ENCODE measurements at places on chromosomes 3 and 15.

- DNase-seq = no peak
Observed at GRCh38 chr15:68492855-68493254, 60.9 kb upstream of the ITGA11 start.

- no peak for DNase-seq
Observed at GRCh38 chr3:59609657-59610348, 560.0 kb upstream of the CFAP20DC start.

DNA sequence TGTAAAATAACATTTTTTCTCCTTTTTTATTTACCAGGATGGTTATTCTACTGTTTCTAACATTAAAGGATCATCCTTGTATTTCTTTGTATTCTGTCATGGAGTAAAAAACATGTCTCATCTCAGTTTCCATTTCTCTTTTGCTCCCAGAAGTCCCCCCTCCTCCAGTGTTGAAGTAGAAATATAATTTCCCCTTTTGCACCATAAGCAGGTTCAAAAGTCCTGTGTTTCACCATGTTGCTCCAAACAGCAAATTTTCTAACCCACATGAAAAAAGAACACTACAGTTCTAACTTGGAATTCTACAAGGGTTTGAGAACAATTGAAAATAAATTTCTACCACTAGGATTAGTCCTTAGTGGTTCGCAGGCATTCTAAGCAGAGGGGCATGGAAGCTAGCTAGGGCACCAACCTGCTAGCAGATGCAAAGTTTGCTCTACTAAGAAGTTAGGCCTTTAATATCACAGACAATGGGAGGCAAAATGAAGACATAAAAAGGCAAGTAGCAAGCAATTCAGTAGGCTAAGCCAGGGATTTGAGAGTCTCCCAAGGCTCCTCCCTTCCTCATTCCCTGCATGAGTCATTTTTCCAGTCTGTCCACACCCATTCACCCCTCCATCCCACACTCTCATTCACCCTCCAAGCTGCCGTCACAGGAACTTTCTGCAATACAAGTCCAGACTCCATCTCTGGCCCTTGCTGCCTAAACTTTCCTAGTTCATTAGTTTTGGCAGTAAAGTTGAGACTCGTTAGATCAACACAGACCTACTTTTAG lies 2.3 kb upstream of the MBNL1 start:
- DNase-seq = no peak

DNA sequence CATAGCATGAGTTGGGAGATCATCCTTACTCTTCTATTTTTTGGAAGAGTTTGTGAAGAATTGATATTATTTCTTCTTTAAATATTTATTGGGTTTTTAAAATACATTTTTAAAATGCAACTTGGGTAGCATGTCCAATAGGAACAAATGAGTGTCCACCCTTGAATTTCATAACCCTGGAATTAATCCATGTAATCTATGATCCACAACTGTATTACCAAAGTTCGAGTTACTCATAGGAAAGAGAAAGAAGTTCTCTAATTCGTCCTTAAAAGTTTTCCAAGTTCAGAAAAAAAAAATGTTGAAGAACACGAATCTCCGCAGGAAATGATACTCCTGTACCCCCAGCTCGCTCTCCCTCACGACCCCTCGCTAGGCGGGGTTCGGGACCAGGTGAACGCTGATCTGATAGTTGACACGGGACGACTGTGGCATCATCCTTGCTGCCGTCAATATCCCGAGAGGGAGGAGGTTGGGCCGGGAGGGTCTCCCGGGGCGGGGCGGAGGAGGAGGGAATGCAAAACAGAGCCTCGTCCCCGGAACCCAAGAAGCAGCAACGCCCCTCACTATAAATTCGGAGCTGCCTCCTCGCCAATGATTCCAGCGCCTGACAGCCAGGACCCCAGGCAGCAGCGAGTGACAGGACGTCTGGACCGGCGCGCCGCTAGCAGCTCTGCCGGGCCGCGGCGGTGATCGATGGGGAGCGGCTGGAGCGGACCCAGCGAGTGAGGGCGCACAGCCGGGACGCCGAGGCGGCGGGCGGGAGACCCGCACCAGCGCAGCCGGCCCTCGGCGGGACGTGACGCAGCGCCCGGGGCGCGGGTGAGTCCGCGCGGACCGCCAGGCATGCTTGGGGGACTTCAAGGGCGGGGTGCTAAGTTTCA lies at the start of gene AGTR1:
Gene AGTR1, plus strand, starts transcription at position 598 of the 884 bp plus-strand sequence. CDS start 43,133 bp downstream, outside the sequence.
- no peak for DNase-seq

DNA sequence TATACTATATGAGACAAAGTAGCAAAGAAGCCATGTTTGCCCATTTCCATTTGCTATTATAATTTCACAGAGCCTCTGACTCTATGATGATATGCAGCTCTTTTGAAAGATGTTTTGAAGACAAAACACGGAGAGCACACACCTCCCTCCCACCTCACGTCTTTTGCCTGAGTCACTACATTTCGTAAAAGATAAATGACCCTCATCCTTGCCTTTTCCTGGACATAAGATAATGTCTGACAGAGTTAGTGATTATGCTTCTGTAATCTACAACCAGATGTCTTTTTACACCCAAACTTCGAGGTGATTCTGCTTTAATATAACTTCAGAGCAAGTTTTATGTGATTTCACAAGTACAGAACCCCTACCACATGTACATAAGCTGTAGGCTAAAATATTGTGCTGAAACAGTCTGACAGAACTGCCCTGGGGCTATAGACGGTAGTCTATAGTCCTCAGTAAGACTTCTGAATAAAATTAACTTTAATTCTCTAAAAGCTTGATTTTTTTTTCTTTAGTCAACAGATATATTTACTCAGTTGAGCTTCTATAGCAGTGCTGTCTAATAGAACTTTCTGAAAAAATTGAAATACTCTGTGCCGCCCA lies 99.9 kb downstream of the CD200R1L start:
- no peak for DNase-seq

DNA sequence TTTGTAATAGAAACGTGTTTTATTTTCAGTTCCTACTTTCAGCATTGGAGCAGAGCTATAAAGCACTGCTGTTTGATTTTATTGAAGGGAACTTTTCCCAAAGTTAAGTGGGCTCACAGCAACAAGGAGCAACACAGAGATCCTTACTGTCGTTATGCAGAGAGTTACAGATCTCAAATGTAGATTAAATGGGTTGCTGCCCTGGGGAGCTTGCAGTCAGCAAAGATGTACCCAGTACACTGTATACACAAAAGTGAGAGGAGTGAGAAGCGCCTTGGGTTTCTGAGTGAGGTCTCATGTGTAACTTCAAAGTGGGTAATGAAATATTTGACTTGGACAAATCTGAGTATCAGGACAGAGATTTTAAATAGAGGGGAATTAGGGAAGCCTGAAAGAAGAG lies 47.7 kb downstream of the MED12L start:
- no peak for DNase-seq

DNA sequence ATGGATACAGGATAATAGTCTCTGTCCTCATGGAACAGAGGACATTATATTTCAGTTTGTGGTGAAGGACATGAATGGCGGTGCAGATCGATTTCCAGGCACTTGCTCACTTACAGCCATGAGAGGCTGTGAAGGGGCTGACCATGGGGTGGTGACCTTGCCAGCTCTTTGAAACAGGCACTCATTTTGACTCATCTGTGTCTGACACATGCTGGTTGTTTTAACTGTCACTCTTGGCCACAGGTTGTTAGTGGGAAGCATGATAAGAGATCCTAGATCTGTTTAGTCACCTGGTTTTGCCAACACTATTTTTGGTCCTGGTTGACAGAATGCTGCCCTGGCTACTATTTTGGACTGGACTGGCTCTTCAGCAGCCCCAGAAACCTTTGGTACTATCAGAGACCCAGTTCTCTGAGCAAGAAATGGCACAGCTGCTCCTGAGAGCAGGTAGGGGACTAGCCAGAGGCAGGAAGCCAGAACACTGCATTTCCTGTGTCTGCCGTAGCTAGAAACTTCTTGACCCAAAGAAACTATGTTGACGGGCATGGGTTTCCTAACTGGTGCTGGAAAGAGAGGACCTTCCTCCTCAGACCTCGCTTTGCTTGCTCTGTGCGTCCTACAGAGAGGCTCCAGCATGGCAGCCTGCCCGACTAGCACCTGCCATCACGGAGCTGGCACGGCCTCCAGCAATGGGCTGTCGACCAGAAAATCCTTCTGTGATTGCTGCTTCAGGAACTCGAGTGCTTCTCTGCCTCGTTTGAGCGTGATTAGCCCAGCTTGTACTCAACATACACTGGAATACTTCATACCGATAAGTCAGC lies 6.3 kb downstream of the PXYLP1 start:
- DNase-seq = no peak

DNA sequence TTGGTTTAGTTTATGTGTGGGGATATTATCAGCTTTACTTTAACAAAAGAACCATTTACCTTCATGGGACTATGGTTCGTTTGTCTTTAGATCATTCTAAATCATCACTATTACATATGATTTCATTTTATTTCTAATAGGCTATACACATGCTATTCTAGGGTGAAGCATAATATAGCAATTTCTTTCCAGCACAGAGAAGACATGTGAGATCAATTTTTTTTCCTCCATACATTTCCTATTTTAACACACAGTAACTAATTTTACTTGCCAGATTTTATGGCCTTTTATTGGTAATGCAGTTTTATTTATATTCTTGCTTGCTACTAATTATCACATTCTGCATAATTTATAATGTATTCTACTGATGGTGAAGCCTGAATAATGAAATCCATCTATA lies 287.1 kb downstream of the ROBO1 start:
- no peak for DNase-seq

DNA sequence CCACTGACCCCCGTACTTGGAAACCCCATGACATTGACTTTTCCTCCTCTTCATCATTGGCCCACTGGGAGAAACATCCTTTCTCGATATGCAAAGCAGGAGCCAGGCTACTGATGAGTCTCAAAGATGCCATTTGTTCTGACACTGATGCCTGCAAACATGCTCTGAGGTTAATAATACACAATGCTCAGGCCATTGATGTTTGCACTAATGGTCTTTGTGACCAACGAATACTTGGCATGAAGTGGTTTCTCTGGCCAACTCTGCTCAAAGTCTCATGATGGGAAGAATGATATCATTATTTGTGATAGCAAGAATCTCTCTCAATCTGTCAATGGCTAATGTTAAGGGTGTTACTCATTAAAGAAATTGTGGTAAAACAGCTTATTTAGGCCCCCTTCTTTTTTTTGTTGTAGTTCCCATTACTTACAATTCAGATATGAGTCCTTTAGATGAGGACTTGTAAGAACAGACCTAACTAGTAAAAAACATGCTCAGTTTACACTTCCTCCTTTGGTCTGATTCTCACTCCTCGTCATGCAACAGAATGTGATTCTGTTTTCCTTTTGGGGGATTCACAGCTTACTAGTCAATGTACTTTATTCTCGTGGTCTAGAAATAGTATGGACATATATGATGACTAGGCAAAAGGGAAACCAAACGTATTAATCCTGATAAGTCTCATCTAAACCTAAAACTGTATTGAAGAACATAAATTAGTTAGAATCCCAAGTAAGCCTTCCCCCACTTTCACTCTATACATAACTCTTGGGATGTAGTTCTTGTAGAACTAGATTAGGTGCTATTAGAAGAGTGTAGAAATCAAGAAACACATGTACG lies 488.8 kb upstream of the DPPA4 start:
- DNase-seq = no peak

DNA sequence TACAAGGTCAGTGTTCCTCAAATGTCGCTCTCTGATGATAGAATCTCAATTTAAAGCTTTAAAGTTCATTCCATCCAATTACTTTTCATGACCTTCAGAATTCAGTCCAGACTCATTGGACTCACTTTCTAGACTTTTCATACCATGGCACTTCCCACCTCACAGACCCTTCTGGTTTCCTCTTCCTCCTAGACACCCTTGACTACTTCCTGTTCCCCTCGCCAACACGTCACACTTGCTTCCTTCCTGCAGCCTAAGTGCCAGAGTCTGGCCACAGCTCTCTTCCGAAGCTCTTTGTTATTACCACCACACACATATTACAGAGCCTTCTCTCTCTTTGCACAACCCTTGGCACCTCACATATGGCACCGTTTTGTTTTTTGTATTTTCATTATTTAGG lies 59.1 kb upstream of the UMPS start:
- no peak for DNase-seq
